ENCODE measurements at places on chromosomes 4 and X.

DNA sequence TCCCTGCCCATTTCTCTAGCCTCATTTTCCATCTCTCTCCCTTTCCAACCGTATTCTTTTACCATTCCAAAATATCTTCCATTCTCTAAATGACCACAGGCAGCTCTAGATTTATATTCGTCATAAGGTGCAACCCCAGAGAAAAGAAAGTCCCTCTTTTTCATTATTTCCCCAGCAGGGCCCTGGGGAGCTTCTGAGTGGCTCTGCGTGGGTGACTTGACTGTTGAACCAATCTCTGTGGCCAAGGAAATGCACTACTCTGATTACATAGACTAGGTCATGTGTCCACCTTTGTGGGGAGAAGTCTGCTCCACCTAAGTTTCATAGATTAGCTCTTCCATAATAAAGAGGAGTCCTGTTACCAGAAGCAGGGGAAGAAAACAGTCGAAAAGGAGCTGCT, 51.4 kb downstream of the ATOH1 start:
- no peak for DNase-seq

DNA sequence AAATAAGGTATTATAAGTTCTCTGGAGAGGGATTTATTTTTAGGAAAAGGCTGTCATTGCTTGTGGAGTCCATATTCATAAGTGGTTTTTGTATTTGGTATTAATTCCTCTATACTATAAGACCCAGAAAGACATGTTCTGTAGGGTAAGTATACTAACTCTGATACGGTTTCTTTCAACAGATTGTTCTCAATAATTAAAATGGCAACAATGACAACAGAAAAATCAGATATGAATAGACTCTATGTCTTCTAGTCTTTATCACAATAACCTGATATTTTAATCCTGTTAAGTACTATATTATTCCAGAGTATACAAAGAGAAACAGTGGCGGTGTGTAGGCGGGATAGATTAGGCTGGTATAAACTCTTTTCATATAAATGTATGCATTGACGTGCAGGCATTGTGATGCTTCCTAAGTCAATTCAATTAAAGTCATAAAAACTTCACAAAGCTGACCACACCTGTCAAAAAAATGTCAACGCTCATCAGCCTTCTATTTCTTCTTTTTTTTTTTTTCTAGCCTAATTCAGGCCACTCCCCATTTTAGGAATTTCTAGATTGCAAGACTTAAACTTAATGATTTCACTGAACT, 150.4 kb downstream of the TRIML1 start:
- DNase-seq: no peak

- no peak for DNase-seq
Measured at GRCh38 chr4:38696697-38697096, 32.7 kb downstream of the KLF3 start.

DNA sequence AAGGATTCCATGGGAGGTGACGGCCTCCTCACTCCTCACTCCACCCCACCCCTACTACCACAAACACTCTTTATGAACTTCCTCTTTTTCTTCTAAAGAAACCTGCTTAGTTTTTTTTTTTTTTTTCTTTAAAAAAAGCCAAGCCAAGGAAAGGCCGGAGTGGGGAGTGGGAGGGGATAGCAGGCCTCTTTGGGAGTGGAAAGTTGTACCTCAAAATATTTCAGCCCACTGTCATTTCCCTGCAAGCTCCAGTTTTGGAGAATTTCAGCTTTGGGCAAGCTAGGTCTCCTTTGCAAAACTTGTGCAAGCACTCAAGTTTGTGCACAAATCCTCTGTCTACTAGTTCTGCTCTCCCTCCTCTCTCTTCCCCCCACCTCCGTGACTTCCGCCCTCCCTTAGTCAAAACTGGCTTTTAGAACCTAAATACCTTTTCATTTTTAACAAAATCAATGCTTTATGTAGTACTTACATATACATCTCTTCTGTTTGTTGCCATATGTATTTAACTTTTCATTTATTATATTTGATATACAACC, 512 bp upstream of the ANTXR2 start:
- DNase-seq: no peak

DNA sequence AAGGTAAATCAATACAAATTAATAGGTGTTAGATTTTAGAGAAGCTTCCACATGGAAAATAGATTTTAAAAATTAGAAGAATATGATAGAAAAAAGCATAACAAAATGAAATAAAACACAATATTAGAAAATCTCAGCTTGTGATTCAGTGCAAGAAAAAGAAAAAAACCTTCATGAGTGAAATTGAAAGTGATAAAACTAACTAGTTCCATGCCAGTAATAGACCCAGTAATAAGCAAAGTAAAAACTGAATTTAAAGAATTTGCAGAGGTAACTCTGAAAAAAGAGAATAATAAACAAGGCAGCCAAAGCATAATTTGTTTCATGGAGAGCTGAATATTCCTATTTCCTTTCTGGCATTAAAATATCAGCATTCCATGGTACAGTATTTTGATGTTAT, 174.3 kb upstream of the TENM3 start:
- DNase-seq: no peak

- DNase-seq: no peak
Measured at GRCh38 chr4:182521011-182521410, 277.8 kb downstream of the TENM3 start.

DNA sequence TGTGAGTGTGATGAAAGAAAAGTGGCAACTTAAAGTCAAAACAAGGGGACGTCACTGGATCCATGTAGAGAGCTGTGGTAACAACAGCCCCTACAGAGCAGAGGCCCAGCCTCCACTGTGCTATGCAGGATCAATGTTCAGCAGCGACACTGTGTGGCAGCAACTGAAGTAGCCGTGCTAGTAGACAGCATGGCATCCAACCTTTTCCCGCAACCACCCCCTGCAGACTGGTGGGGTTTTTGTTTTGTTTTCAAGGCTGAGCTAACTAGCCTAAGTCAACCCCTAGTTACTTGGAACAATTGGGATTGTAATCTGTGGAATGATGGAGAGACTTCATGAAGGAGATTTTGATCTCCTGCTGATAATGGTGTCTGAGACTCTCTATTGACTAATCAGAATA, 44.4 kb upstream of the PPARGC1A start:
- no peak for DNase-seq

DNA sequence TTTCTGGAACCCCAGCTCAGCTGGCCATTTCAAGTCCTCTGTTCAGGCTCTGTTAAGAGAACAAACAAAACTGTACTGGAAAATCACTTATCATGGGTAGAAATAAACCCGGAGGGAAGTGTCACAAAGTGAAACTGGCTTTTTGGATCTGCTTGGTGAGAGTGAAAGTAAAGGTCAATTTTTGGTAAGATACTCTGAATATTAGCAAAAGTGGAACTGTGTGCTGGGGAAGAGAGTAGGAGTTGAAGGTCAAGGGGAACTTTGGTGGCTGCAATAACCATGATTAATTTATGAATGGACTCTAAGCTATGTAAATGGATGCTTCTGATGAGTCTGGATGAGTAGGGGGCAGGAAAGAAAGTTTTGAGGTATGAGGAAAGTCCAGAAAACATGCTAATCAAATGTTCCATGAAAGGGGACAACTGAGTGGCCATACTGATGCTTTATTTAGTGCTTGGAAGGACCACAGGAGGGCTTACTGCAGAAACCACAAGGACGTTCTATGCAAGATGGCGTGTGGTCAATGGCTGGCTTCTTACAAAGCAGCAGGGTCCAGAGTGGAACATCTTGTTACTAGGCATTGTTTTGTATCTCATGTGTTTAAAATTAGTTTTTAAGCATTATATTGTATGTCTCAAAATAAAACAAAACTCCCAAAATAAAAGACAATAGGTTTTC, 36.8 kb upstream of the TNIP3 start:
- no peak for DNase-seq

GRCh38 chr4:141352331-141352730, 131.6 kb downstream of the ZNF330 start:
- no peak for DNase-seq

- DNase-seq: no peak
Measured at GRCh38 chrX:4764888-4765287, 1051.4 kb upstream of the PRKX start.

DNA sequence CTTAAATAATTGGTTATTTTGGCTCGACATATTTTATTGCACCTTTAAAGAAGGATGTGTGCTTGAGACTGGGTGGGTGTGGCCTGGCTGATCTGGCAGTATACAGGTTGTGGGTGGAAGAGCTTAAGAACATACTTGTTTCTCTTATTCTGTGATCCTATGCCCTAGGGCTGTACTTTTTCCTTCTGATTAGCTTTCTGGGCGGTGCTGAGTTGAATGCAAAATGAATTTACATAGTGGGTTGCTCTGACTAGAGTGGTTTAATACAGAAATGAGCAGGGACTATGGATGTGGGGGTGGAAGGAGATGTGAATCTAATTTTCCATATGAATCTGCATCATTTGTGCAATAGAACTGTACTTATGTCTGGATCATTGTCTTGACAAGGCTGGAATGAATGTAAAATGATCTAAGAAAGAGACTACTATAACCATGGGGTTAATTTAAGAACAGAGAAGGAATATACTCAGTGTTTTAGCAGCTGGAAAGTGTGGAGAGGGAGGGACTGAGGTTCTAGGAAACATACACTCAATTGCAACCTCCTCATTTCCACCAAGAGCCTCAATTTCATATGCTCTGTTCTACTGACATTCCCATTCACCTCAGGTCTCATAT, 73.7 kb downstream of the RLIM start:
- no peak for DNase-seq

DNA sequence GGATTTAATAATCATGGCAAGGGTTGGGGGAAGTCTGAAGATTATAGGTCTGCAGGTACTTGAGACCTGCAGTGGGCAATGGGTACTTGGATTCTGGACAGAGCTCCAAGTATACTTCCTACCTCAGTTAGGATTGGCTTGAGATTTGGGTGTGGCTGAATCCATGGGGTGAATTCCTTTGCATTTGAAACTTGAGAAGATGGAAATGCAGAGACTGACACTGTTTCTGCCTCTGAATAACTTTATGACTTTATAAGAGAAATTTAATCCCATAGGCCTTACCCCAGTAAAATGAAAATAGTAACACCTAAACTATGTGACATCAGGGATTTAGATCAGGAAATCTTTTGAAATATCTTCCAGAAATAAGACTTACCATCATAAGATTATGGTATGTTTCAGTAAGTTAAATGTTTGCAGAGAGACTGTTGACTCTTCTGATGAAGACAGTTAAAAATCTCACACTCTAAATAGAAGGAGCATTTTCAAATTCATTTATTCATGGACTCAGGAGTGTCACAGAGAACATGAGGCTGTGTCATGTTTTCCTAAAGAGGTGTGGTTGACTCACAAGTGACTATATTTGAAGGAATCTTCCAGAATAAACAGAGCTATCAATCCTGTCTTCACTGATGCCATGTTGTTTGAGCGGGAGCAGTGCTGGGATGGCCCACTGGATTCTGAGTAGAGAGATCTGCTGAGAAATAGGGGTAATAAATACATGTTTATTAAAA, 513.5 kb upstream of the NR3C2 start:
- no peak for DNase-seq

DNA sequence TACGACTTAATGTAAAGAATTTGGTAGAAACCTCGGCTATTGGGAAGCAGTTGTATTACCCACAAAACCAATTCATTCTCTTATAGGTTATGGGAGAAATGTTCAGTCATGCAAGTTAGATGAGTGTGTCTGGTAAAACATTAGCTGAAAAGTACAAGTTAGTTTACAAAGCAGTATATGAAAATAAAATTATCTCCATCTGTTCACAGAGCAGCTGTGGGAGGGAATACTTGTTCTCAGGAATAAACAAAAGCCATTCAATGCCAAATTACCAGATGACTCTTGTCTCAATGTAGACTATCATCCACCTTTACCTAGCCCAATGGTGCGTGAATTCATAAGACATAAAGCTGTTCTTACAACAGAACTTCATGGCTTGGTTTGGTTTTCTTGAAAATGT, 28.6 kb downstream of the STAP1 start:
- no peak for DNase-seq

GRCh38 chr4:118810991-118811764, 24.7 kb downstream of the SEC24D start:
- DNase-seq: no peak

GRCh38 chr4:31104577-31104976, 384.4 kb downstream of the PCDH7 start:
- DNase-seq: no peak

GRCh38 chr4:117908306-117909207, 125.7 kb upstream of the NDST3 start:
- DNase-seq: no peak

- no peak for DNase-seq
Measured at GRCh38 chr4:139229534-139230039, 50.4 kb downstream of the MGARP start.

GRCh38 chr4:122632396-122633143, 11.7 kb upstream of the IL21 start:
- DNase-seq: no peak

Data from activated CD8-positive, alpha-beta memory T cell treated with anti-CD3 and anti-CD28 coated beads, Interleukin-2, amount 50 U/mL, for 48 hours (primary cell).